ENCODE measurements at places on chromosomes 2 and 18.

DNA sequence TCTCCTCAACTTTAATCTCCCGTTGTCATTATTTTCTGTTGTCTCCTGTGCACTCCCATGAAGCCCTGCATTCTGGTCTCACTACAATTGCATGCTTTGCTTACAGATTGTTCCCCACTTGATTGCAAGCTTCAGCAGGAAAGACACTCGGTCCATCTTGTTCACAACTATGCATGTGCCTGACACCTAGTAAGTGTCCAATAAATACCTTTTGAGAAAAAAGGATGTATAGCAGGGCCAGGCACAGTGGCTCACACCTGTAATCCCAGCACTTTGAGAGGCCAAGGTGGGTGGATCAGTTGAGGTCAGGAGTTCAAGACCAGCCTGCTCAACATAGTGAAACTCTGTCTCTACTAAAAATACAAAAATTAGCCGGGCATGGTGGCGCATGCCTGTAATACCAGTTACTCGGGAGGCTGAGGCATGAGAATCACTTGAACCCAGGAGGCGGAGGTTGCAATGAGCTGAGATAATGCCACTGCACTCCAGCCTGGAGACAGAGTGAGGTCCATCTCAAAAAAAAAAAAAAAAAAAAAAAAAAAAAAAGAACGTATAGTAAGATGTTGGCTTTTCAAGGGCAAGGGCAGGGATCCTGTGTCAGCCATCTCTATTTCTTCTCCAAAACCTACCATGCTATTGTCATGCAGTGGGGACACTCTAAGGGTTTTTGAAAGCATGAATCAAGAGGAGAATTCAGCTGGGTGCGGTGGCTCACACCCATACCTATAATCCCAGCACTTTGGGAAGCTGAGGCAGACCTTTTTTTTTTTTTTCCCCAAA, 338.3 kb downstream of the MYCN start:
- no peak for DNase-seq

- DNase-seq, result no peak
These were observed 61.8 kb downstream of the ARHGAP25 start for GRCh38 chr2:68796295-68796905.

DNA sequence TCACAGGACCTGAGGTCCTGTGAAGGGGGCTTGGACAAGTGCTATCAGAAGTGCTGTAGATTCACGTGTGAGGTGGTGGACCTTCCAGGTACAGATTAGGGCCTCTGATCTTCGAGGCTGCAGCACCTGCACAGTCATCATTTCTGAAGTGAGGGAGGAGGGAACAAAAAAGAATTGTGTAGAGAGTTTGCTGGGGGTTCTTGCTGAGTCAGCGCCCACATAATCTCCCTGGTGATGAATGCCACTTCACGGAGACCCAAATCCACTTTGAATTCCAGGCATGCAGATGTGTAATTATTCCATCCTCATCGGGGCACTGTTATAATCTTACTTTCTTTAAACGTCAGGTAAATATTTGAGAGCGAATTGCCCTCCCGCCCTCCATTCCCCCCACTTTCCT, 128.5 kb upstream of the CAPN13 start:
- DNase-seq, result no peak

- DNase-seq, result no peak
These were observed 34.2 kb downstream of the FAM178B start for GRCh38 chr2:96952016-96952750.

DNA sequence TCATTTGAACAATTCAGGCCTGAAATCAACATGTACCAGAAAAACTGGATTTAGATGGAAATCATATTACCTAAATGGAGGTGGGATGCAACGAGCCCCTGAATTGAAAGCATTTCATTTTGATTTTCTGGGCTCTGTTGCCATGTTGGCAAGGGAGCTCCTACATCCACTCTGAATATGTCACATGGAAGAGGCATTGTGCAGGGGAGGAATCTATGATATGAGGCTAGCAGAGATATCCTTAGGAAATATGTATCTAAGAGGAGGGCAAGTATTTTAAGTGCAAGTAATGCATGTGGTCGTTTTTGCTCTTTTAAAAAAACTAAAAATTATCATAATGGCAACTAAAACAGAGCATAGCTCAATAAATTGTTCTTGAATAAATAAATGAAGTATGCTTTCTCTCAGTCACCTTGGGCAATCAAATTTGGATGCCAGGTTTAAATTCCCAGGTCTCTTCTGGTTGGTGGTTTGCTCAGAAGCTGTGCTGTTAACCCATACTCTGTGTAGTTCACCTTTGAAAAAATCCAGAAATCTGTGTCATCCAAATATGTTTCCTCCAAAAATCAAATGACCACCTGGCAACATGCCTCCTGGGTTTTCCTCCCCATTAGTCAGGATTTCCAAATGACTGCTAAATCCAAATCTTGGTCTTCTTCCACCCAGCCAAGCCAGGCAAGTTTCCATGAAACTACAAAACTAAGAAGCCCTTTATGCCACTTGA, 6.5 kb upstream of the LGALSL start:
- no peak for DNase-seq

DNA sequence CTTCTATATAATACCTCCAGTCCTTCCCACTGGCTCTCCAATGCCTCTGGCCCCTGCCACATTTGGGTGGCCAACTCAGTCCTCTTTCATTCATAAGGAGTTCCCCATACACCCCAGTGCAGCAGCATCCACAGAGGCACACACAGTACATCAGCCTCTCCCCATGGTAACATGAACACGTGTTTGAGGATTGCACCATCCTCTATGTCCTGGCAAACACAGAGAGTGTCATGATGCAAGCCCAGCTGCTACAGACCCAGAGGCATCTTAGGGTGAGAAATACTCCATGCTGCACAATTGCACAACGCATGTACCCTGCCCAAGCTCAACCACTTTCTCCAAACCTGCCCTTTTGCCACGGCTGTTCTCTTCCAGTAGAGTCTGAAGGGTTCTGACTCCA, 11.5 kb downstream of the IGFBP5 start:
- no peak for DNase-seq

GRCh38 chr2:241730671-241731293, 3.6 kb upstream of the D2HGDH start:
- no peak for DNase-seq

DNA sequence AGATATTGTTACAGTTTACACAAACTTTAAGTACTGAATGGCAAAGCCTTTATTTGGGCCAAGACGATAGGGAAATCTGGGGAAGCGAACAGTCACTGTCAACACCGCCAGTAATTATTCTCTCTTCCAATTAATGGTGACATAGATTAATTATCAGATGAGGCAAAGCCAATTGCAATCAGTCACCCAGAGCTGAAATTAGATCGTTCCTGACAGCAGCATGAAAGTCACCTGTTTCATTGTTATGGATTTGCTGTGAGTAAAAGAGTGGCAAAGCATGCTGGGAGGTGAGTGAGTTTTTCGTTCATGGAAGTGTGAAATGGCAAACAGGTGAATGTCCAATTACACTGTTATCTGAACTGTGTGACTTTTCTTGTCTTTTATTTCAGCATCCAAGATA, 164.8 kb upstream of the KLHL14 start:
- no peak for DNase-seq

DNA sequence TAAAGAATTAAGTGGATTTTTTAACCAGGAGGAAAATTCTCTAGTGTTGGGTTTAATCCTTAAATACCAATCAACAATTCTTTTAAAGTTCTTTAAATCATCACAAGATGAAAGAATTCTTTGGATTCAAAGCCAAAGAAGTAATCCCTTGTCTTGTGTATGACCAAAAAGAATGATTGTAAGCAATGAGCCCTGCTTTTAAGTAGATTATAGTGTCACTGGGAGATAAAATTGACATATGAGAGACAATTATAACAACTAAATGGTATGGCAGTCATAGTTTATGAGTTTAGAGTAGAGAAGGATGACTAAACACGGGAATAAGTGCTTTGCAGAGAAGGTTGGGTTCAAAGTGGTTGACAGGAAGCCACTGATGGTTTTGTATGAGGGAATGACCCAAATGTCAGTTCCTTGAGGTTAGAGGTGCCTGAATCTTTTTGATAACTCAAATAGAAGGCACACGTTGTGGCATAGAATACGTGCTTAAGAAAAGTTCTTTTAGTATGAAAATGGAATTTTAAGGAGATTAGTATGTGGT, 199.6 kb upstream of the TCF4 start:
- no peak for DNase-seq

- DNase-seq, result no peak
These were observed 35.7 kb upstream of the MAT2A start for GRCh38 chr2:85503168-85503850.

DNA sequence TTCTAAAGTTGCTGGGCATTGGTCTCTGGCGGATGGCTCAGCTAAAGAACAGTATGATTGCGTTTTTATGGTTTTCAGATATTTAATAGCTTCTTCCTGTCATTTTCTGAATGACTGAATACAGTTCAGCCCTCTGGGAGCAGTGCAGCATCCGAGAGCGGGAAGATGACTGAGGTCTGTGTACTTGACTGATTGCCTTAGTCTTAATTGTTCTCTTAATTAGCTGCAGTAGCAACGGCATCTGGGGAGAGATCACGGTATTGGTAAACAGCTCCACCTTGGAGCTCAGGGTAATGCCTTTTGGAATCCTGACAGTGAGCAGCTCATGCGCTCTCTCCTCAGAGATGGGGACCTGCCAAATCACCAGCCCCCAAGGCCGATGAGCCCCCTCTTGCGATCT, 481.4 kb upstream of the SPRED2 start:
- no peak for DNase-seq

DNA sequence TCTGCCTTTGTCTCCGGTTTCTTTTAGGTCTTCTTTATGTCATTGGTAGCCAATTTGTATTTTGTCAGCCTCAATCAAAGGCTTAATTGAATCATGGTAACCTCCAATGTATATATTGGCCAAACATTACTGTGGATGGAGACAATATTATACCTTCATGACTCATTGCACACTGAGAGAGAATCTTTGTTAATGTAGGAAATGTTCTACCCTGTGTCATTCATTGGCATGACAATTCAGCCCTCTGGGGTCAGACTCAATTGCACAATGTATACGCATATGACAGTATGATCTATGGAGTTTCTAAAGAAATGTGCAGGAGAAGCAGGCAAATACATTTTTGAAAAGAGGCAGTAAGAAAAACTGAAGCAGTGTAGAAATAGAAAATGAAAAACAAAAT, 162.6 kb downstream of the PDE11A start:
- DNase-seq, result no peak

DNA sequence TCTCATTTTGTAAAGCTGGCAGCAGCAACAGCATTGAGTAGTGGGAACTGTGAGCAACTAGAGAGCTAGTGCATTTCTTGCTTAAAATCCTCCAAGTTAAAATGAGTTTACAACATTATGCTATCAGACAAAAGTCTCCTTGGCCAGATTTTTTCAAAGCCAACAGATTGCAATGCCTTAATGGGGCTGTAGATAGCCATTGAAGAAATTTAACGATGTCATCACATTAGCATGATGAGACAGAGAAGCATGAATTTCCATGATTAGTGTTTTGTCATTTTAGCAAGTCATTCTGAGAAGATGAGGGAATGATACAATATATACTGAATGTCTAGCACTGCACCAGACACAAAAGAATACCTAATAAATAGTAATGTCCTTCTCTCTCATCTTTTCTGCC, 307.5 kb upstream of the REG3G start:
- DNase-seq, result no peak

- DNase-seq, result no peak
These were observed 36.5 kb upstream of the MAP2 start for GRCh38 chr2:209387389-209387788.

DNA sequence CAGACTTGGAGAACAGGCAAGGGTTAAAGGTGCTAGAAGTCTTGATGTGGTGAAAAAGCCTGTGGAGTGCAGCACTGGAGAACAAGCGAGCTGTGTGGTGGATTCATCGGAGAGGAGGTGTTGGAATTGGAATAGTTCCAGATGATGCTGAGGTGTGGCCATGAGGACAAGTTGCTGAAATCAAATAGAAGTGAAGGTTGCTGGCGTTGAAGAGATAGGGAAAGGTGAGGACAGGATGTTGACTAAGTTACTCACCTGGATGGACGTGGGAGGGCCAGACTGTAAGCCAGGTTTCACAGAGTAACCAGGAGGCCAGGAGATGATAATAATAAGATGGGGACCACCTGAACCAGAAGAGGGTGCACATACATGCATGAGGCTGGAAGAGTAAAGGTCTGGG, 173.4 kb downstream of the DIS3L2 start:
- DNase-seq, result no peak

- DNase-seq, result no peak
These were observed 362.3 kb downstream of the FIGN start for GRCh38 chr2:163373496-163373895.

GRCh38 chr2:208315081-208315788, 49.2 kb downstream of the PIKFYVE start:
- no peak for DNase-seq

GRCh38 chr2:240963868-240964703, 34.3 kb upstream of the SNED1 start:
- DNase-seq, result no peak

DNA sequence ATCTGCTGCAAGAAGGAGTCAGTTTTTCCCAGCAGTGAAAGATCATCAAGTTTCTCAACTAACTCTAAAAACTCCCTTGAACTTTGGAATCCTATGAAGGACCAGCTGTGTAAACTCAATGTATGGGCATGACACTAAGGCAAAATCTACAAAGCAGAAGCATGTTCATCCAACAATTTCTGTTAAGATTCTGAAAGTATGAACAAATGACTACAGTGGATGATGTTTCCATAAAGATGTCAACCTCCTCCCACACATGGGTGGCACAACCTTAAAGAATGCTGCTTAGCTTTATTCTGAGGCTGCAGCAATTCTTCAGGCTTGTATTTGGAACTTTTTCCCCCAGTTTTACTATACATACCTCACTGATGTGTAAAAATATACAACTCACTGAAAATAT, 47.2 kb downstream of the WDR33 start:
- no peak for DNase-seq

- no peak for DNase-seq
These were observed 14.9 kb downstream of the IGFBP2 start for GRCh38 chr2:216648105-216648504.

GRCh38 chr2:159010963-159011362, 42.5 kb downstream of the TANC1 start:
- no peak for DNase-seq

- no peak for DNase-seq
These were observed 6.6 kb upstream of the KLHL30 start for GRCh38 chr2:238131761-238132462.

- no peak for DNase-seq
These were observed 46.4 kb downstream of the STK25 start for GRCh38 chr2:241461693-241462677.

Measured in activated T-helper 2 cell treated with anti-CD3 and anti-CD28 coated beads, Interferon-gamma antibody, Interleukin-2, Interleukin-4, amounts not matched to agents 10 μg/mL and 5 μg/mL and 100 μg/mL, durations not matched to agents 14 hours and 24 hours and 36 hours (primary cell).